Activated T-cell treated with anti-CD3 and anti-CD28 coated beads, Interleukin-2, amount 50 U/mL, for 72 hours (primary cell): ENCODE measurements at places on chromosomes 5 and 9. TPM values are rescaled to one million over a fixed set of nuclear protein-coding genes. Genes with fewer than 3 reads are reported as not detected.

DNA sequence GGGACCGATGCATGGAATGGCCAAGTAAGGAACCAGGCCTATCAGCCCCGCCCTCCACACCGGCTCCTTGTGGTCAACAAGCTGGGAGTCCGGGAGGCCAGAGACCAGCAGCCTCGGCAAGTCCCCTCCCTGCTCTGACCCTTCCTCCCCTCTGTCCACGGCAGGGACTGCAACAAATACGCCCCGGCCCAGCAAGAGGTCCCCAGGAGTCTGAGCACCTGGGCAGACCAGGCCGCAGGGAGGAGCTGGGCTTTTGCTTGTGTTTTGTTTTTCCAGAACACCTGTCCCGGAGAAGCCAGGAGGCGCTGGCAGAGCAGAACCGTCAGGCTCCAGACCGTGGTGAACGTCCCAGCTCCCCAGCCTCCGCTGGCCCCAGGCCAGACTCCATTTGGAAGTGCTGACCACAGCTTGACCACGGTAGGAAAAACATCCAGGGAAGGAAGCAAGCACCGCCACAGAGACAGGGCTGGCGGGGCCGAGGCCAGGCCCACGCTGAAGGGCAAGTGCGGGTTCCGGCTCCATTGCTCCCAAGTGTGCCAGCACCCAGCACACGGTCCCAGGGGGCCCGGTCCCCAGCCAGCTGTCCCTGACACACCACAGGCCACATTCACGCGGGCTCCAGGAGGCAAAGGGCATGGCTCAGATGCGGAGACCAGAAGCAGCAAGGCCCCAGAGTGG is 56.7 kb downstream of the VAV2 start:
- DNase-seq, result no peak

Gene TYRP1
- not detected for total RNA-seq

Gene GABRA6
- total RNA-seq, result not detected

DNA sequence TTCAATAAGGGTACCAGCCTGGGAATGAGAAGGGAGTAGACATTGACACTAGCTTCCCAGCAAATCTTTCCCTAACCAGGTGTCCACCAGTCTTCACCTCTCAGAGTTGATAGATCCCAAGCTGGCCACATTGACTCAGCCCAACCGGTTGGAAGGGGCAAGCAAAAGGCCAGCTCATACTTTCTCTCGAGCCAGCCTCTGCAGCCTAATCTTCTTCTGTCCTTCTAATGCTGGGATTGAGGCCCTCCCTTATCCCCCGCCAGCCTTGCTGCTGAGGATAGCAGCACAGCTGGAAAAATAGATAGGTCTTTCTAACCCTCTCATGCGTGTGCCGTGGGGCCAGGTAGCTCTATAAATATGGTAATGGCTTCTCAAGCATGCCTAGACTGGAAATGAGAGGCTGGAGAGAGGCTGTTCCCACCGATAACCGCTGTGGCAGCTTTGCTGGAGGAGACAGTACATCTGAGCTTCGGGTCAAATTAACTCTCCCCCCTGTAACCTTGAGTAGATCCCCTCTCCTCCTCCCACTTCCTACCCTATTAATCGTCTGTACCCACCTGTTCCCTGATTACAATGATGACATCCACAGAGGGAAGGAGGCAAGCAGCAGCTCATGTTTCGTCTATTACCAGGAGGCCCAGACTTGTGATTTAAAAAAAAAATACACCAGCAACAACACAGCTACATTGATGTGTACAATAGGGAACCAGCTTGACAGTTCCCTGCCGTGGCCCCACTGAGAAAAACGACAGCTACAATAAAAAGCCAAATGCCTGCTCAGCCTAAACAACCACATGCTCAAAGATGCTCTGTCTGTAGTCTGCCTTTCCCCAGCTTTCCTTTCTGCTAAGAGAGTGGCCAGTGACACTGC is 219.9 kb upstream of the BRINP1 start:
- DNase-seq, result no peak

DNA sequence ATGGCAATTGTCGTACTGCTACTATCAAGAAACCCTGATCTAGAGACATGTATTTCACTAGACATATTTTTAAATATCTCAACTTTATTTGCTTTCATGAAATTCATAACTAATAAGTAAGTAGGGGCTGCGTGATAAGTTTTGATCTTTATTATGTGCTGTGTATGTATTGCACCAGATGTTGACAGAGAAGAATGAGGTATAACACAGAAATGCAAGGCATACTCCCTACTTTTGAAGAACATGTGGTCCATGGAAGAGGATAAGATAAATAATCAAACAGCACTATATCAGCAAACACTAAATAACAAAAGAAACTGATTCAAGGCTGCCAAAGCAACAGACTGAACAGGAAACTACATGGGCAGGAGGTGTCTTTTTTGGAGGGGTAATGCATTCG is 60.9 kb downstream of the FREM1 start:
- no peak for DNase-seq

- no peak for DNase-seq
These were observed 728.0 kb upstream of the C9orf72 start for GRCh38 chr9:28301281-28301680.

Gene LRRC19
- not detected for total RNA-seq

Gene CCDC187
- total RNA-seq, result not detected

- no peak for DNase-seq
These were observed 152.7 kb upstream of the TBCA start for GRCh38 chr5:77928776-77929300.

Gene SHB
- total RNA-seq, result 1.0 TPM

- DNase-seq, result no peak
These were observed 103.7 kb downstream of the SIL1 start for GRCh38 chr5:139094154-139095131.

DNA sequence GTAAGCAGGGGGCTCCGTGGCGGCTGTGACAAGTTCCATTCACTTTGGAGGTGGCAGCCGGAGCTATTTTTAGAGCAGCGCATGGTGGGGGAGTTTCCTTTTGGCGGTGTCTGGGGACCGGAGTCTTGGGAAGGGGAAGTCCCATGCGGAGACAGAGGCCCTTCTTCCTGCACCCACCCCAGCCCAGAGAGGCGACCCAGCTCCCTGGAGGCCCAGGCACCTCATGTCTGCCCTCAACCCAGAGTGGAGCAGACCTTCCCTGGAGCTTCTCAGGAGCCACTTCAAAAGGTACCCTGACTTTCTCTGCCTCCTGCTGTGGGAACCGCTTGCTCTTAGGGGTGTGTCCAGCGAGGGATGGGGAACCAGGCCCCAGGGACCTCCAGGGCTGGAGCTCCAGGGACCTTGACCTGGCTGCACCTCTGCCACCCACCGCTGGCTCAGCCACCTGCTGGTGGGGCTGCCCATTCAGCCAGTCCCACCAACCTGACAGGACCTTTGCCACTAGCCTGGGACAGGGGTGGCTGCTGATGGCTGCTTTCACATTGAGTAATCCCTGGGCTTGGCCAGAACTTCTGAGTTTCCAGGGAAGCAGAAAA is 34.1 kb downstream of the NEK6 start:
- DNase-seq, result peak; percentile 45

Gene MEGF10
- total RNA-seq, result not detected

DNA sequence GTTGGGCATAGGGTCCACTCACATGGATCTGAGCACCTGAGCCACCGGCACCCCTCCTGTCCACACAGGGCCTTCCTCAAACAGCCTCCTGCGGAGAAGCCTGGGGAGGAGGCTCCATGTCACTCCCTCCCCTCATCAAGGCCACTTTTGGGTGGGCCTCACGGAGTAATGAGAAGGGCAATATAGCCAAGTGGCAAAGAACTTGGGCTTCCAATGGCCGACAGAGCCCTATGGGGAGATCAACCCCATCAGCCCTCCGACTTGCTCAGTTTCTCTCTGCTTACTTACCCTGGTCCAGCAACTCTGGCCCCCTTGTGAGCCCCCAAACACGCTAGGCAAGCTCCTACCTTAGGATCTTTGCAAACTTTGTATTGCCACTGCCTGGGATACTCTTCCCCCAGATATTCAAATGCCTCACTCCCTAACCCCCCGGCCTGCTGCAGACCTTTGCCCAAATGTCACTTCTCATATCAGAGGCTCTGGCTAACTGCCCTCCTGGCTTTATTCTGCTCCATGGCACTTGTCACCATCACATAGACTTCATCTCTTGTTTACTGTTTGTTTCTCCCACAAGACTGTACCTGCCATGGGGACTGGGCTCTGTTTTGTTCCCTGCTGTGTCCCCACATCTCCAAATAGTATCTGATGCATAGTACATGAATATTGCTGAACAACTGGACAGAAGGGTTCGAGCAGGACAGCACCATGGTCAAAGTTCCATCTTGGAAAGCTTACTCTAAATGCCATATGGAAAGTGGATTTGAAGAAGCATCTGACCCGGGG is 220.8 kb downstream of the FSTL4 start:
- no peak for DNase-seq

Gene HMMR
- 87.2 TPM for total RNA-seq

Gene SLC45A2
- not detected for total RNA-seq

Gene TRIM36
- total RNA-seq, result not detected

DNA sequence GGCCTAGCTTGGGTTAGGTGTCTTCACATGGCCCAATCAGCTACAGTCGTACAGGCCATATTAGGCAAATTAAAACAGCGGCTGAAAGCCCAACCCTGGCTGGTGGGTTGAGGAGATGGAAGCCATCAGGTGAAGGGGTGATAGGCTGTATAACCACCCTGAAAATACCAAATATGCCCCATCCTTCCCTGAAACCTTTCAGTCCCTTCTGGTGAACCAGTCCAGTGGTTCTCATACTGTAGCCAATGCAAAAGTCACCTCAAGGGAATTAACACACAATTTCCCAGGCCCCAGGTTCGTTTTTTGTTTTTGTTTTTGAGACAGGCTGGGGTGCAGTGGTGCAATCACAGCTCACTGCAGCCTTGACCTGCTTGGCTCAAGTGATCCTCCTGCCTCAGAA is 19.8 kb upstream of the KCNV2 start:
- DNase-seq, result no peak

GRCh38 chr5:81045389-81045807 is 85.2 kb downstream of the RASGRF2 start:
- no peak for DNase-seq

DNA sequence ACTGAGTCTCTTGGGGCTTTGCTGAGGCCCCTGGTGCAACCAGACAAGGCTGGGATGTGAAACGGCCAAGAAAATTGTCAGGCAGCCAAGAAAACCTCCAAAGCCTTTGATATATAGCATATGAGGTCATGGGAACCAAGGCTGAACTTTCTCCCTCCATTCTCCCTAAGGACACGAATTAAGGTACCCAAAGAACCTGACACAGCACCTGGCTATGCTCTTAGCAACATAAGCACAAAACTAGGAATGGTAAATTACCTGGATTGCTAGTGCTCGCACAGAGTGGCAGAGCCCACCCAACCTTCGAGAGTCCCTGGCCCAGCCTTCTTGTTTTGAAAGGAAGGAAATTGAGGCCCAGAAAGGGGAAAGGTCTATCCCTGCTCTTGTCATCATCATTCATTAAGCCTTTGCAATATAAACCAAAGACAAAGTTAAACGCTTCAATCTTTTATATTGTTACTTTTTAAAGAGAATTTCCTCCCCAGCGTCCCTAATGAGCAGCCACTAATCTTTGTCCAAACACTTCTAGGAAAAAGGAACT is 220.0 kb upstream of the NR4A3 start:
- no peak for DNase-seq
